Activated naive CD8-positive, alpha-beta T cell treated with anti-CD3 and anti-CD28 coated beads, Interleukin-2, amount 50 U/mL, for 16 hours (primary cell): ENCODE measurements at places on chromosomes 4 and X.

GRCh38 chr4:56607926-56608325 is 73.2 kb downstream of the HOPX start:
- DNase-seq: no peak

GRCh38 chrX:25048178-25048577 is 32.4 kb upstream of the ARX start:
- no peak for DNase-seq

- DNase-seq: no peak
These were observed 128.1 kb downstream of the MID1 start for GRCh38 chrX:10492250-10492649.

GRCh38 chr4:84677995-84678394 is 95.1 kb downstream of the CDS1 start:
- no peak for DNase-seq

DNA sequence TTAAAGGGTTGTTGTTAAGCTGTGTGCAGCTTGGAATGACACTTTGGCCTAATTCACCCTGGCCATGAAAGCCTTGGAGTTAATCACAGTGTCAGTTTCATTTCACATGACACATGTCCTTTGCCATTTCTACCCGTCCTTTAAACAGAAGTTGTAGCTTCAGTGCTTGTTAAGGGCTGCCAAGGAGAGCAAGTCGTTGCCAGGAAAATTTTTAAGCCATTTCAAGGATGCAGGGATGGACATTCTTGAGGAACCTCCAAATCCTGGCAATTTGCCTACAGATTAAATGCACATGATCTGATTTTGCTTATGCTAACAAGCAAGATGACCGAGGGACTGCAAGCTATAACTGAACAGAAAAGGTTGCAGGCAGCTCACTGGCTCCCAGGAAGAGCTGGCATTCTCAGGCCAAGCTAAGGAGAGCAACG is 40.5 kb downstream of the SETD7 start:
- DNase-seq: no peak

DNA sequence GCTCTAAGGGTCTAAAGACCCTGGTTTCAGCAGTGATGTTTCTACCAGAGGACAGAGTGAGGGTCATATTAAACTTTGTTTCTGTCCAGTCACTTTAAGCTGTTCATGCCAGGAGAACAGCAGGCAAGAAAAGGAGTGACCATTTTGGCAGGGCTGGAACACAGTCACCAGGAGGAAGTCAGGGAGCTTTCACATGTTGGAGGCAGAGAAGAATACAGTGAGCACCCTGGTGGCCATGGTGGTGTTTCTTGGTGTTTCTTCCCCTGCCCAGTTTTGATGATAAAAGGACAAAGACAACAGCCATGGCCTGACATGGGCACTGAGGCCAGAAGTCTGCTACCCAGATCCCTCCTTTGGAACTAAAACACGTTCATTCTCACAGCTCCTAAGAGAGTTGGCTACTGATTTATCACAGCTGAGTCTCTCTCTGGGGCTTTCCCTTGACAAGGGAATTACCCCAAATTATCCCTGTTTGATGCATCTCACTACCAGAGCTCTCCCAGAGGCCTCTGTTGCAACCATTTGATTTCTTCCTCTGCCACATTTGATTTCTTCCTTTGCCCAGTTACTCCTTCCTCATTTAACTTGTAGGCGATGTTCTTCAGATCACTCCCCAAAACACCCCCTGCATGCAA is 106.4 kb upstream of the NWD2 start:
- no peak for DNase-seq

GRCh38 chrX:47644557-47645091 is 5.7 kb downstream of the ELK1 start:
- DNase-seq: no peak

GRCh38 chrX:31036895-31037294 is 34.9 kb downstream of the FTHL17 start:
- no peak for DNase-seq

- DNase-seq: no peak
These were observed 22.5 kb upstream of the JAKMIP1 start for GRCh38 chr4:6222761-6223292.

DNA sequence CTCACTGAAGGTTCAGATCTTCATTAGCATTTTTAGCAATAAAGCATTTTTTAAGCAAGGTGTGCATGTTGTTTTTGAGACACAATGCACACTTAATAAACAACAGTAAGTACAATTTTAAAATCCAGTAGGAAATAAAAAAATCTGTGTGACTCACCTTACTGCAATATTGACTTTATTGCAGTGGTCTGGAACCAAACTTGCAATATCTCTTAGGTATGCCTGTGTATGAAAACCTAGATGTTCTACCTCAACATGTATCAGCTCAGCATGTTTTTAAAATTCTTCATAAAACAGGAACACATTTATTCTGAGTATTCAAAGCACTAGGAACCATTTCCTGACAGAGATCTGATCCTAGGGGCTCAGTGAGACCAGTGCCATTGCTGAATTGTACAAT is 26.7 kb downstream of the NR0B1 start:
- no peak for DNase-seq

DNA sequence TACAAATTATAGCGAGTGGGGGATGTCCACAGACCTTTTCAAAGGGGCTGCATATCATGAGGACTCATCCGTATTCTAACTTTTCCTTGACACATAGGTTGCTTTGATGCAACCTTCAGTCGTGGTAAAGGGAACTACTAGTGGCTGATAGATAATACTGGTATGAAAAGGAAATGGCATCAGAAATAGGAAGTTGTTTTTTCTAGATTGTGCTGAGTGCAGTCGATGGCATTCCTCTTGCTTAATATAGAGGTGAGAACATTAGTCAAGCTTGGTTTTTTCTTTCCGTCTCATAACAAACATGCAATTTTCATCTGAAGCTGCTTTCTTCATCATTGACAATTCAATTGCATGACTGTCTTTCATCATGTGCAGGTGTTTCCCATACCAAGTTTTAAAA is 16.6 kb downstream of the ENPEP start:
- DNase-seq: no peak

DNA sequence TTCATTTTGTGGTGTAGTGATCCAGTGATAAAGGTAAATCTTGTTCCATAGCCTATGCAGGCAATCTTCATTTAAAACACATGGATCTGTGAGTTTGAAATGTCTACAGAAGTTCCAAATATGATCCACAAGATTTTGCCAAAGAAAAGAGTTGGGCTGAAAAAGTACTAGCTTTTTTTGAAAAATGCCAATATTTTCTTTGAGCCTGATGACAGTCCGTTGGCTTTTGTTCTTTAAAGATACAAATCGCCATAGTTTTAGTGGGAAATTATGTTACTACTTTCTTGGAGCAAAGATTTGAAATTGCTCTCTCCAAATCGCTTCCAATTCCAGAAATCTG is 71.5 kb downstream of the HPGD start:
- DNase-seq: no peak

GRCh38 chrX:37652589-37653231 is 32.9 kb upstream of the XK start:
- DNase-seq: no peak

GRCh38 chrX:72001471-72001870 is 90.8 kb downstream of the NHSL2 start:
- no peak for DNase-seq

DNA sequence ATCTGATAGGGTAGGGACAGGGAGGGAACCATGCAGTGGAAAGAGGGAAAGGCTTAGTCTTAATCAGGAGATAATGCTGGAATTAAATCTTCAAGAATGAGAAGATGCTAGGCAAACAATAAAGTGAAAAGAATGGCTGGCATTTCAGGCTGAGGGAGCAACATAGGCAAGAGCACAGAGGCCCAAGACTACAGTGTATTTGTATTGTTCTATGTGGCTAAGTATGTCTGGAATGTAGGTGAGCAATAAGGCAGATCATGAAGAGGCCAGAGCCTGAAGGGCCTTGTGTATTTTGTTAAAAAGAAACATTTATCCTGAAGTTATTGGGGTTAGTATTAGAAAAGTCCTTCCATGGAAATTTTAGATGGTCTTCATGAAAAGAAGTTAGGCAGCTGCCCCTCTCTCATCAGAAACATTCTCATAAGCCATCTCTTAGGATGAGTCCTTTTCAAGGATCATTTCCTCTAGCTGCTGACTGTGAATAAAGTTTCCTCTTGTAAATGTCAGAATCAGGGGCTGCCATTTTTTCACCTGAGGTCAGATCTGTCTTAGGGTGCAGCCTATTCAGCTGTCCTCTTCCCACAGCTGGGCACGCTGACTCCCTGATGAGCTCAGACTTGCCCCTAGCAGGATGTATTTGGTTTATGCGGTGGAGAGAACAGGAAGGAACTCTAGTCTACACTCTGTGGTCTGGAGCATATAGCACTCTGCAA is 46.3 kb downstream of the ATP10D start:
- no peak for DNase-seq

GRCh38 chr4:168516841-168517240 is 20.0 kb downstream of the PALLD start:
- no peak for DNase-seq

DNA sequence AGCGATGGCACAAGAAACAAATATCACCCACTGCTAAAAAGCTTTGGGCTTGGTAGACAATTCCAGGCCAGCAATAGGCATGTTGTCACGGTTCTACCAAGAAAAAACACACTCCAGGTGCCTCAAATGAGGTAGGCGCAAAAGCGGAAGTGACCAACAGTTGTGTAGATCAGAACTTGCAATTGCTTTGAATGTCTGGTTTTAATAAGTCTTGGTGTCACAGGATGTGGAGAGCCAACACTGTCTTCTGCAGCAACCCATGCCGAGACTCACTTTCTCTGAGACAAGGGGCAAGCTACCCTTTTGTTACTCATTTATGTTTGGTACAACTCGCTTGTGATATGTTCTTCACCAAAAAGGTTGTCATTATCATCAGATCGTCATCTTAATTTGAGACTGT is 188.8 kb downstream of the HS6ST2 start:
- DNase-seq: no peak

DNA sequence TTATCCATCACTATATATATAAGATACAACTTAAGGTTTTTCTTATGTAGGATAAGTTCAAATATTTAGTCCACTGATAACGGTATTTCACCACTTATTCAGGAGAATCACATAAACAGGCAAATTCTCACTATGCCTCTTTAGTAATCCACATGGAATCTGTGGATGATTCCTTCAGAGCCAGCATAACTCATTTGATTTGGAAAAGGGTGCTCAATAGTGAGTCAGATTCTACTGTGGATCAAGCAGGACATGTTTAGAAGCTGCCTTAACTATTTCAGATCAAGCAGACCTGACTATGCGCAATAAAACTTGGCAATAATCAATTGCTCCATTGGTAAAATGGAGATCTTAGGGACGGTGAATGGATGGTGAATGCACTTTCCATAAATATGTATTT is 184.1 kb downstream of the CBR4 start:
- DNase-seq: no peak

DNA sequence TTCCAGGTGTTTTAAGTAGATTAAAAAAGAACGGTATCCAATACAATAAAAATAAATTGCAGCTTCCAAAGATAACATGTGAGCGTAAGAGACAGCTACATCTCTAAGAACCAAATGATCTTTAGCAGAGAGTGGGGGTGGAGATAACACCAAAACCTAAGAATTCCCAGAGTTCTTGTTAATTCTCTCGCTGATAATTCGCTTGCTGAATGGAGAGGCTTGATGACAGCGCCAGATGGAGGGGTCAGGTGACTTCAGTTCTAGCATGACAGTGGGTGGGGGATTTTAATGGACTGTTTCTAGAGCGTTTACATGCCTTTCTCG is 2.3 kb downstream of the CLCN4 start:
- DNase-seq: no peak

DNA sequence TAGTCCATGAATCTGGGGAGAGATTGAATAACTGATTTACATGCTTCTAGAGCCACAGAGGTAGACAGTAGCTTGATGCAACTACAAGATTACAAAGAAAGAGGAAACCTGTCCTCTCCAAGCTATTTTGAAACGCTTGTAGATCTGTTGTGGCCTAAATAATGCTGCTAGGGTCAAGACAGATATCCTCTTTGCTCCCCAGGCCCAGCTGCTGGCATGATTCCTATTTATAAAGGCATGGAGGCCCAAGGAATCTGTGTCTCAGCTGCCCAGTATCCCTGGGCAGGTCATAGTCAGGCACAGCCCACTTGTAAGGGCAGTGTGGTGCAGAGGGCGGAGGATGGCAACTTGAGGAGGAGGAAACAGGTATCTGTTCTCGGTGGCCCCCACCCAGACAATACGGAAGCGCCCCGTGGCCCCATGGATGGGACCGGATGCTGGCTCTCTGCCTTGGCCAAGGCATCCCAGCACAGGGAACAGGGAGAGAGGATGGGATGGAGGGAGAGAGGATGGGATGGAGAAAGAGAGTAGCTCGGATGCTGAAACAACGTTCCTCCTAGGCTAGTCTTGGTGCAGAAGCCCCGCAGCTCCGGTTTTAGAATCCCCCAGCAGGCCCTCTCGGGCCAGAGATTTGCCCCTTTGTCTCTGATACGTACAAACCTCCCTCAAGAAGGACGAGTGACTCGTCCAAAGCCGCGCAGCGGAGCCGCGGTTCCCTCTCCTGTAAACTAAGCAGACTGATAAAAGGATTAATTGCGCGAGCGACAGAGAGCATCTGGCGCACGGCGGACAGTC is 767 bp upstream of the SMIM20 start:
- DNase-seq: no peak

DNA sequence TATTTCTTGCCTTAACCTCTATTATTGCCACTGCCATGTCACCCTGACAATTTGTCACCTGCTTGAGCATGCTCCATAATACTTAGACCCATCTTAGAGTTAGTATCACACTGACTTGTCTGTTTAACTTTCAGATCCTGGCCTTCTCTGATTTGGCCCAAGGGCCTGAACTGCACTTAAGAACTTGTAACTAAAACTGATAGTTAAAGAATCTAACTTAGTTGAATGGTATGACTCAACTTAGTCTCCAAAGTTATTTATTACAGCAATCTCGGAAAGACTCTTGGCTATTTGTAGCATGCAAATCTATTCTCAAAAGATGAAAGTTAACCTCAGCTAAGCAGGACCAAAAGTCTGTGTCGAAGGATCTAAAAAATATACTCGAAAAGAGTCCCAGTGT is 72.3 kb downstream of the IGSF1 start:
- no peak for DNase-seq

DNA sequence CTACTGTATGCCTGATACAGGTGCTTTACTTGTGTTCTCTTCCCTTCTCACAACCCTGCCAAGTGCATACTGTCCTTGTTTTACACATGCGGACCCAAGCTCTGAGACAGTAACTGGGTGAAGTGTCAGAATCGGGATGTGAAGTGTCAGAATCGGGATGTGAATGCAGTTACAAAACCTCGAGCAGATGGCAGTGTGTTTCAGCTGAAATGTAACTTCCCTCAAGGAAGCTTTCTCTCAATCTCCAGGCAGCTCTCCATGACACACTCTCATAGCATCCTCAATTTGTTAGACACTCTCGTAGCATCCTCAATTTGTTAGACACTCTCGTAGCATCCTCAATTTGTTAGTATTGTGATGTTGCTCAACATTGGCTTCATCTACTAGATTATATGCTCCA is 1.1 kb upstream of the HPSE start:
- no peak for DNase-seq
